Pulmonary artery endothelial cell (primary cell): ENCODE measurements at places on chromosomes 5 and 9. TPM values are rescaled to one million over a fixed set of nuclear protein-coding genes. Genes with fewer than 3 reads are reported as not detected.

DNA sequence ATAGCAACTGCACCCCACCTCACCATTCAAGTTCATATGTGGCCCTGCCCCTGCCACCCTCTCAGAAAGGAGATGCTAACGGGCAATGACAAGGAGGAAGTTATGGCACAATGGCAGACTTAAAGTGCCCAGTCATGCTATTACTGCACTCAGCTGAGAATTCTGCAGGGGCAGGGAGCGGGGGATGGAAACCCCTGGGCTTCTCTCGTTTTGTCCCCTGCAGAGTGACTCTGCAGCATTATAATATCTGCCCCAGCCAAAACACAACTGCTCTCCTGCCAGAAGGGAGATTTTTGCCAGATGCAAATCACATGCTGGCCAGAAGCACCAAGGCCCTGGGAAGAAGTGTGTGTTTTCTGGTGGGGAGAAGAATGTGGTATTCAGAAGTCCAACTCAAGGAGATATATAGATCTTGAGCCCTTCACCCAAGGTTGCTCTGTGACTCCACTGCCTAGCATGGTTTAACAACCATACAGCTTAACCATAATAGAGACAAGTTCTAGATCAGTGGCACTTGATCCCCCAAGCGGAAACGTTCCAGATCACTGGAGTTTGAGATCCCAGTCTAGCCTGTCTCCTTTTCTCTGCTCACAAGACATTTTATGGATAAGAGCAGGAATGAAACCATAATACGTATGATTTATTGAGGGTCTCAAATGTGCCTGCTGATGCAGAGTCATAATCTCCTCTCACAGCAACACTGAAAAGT lies 207.0 kb upstream of the MAP3K1 start:
- no peak for DNase-seq

GRCh38 chr9:124764774-124765438 lies 6.2 kb downstream of the NR6A1 start:
- no peak for DNase-seq

GRCh38 chr5:68139611-68140441 lies 75.7 kb upstream of the PIK3R1 start:
- DNase-seq, result no peak

DNA sequence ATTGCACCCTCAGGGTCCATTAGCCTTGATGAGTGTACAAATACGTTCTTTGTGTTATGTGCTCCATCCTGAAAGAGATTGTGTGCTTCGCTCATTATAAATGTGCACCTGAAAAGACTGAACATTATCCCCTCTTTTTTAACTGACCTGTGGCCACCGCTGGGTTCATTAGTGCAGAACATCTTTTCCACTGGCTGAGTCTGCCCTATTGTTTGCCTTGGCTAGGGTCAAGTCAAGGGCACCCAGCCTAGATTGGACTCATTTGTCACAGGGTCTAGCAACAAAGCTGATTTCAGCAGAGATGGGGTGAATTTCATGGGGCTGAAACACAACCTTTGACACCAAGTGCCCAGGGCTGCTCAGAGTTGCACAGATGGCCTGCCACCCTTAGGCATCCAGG lies 764.1 kb upstream of the ARRDC3 start:
- DNase-seq, result no peak

- no peak for DNase-seq
Measured at GRCh38 chr9:12880406-12881015, 105.7 kb downstream of the LURAP1L start.

DNA sequence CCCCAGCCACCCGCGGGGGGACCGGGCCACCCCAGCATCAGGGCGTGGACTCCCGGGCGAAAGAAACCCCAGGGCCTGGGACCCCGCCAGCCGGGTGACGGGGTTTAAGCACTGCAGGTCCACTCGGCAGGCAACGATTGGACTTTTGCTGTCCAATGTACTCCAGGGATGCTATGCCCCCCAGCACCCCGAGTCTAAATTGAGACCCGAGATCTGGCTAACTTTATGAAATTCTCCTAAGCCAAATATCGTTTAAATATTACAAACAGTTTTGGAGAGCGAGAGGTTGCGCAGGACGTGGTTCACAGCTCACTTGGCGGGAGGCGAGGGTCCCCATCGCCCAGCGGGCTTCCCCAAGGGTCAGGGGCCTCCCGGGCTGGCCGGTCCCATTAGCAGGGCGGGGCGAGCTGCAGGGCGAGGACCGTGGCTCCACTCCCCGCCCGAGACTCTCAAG lies 384 bp upstream of the MRPS2 start:
- DNase-seq, result no peak

DNA sequence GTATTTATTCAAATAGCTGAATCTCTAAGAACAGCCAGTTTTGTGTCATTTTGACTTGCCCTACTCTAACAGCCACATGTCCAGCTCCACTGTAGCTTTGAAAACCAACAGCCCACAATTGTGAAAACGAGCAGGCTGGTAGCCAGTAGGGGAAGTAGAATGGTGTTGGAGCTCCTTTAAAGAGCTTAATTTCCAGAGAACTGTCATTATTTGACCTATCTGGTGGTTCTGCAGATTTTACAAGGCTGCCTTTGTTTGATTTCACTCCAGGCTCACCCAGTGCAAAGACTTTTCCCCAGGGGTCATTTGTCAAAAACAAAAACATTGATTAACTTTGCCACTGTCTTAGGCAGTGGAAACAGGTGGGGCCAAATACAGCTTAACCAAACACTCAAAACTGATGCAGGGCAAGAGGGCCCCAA lies 3.2 kb upstream of the PJA2 start:
- DNase-seq, result no peak

DNA sequence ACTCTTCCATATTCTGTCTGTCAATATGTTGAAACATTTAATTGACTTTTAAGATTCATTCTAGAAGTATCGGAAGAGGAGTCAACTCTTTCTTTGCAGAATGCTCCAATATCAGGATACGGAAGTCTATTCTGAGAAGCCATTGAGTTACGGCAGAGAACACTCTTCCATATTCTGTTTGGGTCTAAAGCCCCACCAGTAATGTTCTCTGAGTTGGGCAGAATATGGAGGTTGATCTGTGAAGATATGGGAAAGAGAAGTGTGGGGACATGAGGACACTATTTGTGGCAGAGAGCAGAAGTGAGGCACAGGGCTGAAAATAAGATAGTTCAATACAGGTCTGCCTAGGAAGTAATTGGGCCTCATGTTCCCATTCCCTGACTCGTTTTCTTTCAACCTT lies 300.0 kb downstream of the DIRAS2 start:
- no peak for DNase-seq

- DNase-seq, result no peak
Measured at GRCh38 chr5:17132444-17133083, 84.9 kb upstream of the BASP1 start.

GRCh38 chr9:130548103-130548502 lies 31.3 kb upstream of the FUBP3 start:
- no peak for DNase-seq

The NUTM2F gene
- total RNA-seq, result not detected in 2 replicates

The DMRT3 gene
- not detected in 2 replicates for total RNA-seq

The ZFP2 gene
- total RNA-seq, result 0.26 and 0.53 TPM in 2 replicates
